T-cell (primary cell): ENCODE measurements at places on chromosomes 2 and 18. TPM values are rescaled to one million over a fixed set of nuclear protein-coding genes. Genes with fewer than 3 reads are reported as not detected.

GRCh38 chr2:96884299-96885094, 14.6 kb upstream of the SEMA4C start:
- peaks cover 6% of the 10 kb centered on the region for H3K27me3 ChIP-seq
- no peaks in the 10 kb centered on the region for H3K36me3 ChIP-seq
- no peak overlapping the region for H3K27ac ChIP-seq
- H3K4me1 ChIP-seq: peaks cover 16% of the 10 kb centered on the region
- no peak for DNase-seq

Gene TRIM43
- not detected for total RNA-seq

DNA sequence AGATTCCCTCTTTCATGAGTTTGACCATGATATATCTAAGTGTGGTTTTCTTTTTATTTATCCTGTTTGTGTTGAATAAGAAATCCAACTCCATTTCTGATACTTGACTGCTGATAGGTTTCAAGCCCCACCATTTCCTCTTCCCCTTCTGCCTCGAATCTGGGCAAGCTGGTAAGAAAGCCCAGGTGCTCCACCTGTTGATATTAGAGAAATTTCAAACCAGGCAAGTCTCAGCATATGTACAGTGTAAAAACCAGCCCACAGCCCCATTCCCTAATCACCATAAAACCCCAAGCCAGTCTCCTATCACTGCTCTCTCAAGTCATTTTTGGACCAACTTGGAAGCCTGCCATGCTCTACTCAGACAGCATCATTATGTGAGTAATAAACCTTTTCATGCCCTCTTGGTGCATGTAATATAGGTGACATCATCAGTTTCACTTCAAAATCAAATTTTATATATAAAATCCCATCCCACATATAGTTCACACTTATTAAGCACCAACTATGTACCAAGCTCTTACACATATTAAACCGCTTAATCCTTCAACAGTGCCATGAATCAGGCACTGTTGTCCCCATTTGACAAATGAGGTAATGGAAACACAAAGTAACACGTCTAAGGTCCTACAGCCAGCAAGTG, 46.6 kb downstream of the SMAD2 start:
- peaks cover 14% of the 10 kb centered on the region for H3K4me1 ChIP-seq
- no peak for DNase-seq
- no peak overlapping the region for H3K4me3 ChIP-seq
- no peak overlapping the region for H3K27ac ChIP-seq
- peaks cover 14% of the 10 kb centered on the region for H3K36me3 ChIP-seq

Gene TLX2
- not detected for total RNA-seq

Gene TNFRSF11A
- 1.2 TPM for total RNA-seq

Gene IL1F10
- not detected for total RNA-seq

GRCh38 chr18:8051453-8051852, 484.3 kb downstream of the PTPRM start:
- H3K4me3 ChIP-seq: no peak overlapping the region
- peaks cover 18% of the 10 kb centered on the region for H3K4me1 ChIP-seq
- DNase-seq: no peak
- no peak overlapping the region for H3K27ac ChIP-seq
- H3K27me3 ChIP-seq: no peaks in the 10 kb centered on the region

GRCh38 chr2:9739531-9739964, 103.7 kb upstream of the TAF1B start:
- H3K4me1 ChIP-seq: peaks cover 11% of the 10 kb centered on the region
- peak overlapping the region; percentile 45 for H3K4me3 ChIP-seq
- H3K36me3 ChIP-seq: no peaks in the 10 kb centered on the region
- peak; percentile 50 for DNase-seq
- H3K27ac ChIP-seq: peak overlapping the region; percentile 60
